MCF 10A (cell line): ENCODE measurements at places on chromosomes 2 and 18.

GRCh38 chr2:158774681-158775080 is 20.4 kb upstream of the DAPL1 start:
- no peak for DNase-seq

GRCh38 chr2:220001751-220002150 is 374.3 kb downstream of the SLC4A3 start:
- peak; percentile 18 for DNase-seq

- DNase-seq: peak; percentile 38
Observed at GRCh38 chr2:81901017-81901416, 1596.5 kb upstream of the LRRTM1 start.

GRCh38 chr18:76367168-76368125 is 127.6 kb downstream of the ZNF516 start:
- no peak for DNase-seq

- DNase-seq: peak; percentile 53
Observed at GRCh38 chr2:181573140-181573736, 83.7 kb downstream of the CERKL start.

DNA sequence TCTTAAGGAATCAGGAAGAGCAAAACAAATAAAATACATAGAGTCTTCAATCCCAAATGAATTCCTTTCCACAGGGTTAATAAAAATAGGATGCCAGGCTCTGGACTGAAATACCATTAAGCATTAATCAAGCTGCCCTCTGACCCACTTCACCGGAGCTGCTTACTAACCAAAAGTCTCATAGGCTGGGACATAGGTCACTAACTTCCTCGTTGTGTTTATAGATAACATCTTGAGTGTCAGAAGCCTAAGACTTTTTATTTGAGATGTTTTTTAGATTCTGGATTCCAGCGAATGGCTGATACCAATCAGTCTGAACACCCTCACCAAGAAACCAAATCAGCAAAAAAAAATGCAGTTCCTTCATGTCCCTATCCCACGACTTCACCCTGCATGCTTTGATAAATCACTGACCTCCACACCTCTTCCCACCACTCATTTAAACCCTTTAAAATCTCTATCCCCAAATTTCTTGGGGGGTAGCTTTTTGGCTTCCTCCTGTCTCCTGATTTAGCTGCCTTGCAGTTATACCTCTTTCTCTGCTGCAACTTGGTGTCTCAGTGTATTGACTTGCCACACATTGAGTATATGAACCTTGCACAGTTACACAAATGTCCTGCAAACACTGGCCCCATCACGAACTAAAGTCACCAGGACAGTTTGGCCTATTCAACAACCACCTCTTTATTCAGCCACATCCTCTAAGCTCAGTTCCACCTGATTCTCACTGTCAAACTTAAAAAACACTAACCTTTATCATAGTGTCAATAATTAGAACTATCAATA is 399.3 kb downstream of the METTL4 start:
- no peak for DNase-seq

DNA sequence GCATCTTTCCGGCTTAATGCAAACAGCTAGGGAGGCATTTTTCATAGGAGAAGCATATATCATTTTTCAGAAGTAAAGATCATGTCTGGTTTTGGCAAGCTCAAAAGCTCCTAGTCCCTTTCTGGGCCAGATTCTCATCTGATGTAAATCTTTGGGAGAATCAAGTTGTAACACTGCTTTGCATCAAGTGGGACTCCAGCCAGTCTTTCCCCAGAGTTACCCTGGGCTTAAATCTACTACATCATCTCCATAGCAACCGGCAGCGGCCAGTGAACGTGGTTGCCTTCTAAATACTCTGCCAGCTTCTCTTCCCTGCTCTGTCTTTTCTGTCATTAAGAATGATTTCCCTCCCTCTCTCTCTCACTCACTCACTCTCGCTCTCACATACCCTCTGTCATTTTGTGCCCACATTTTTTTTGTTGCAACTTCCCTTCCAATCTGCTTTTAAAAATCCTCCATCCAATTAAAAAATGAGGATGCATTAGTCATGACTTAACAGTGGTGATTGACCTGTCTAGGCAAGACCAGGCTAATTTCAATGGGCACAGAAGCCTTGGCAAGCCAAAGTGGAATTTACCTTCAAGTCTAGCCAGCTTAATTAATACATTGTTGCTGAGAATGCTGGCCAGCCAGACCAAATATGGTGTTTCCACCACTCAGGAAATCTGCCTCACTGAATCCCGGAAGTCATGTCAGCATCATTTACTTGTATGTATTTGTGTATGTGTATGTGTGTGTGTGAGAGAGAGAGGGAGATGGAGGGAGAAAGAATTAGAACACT is 93.0 kb downstream of the NRP2 start:
- DNase-seq: peak; percentile 86

DNA sequence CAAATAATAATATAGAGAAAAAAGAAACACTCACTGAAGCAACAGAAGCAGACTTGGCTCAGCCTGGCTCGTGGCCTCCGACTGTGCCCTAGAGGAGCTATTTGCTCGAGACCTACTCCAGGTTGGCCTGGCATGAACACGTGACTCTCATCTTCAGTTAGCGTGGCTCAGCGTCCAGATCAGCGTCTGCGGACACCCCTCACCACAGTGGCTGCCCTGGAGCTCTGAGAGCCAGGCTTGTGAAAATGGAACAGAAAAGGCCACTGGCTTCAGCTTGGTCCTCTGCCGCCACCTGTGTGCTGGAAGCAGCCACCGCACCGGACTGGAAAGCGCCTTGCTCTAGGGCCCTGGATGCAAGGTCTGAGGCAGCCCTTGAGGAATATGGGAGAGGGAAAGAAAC is 1184.0 kb upstream of the GYPC start:
- peak; percentile 51 for DNase-seq

DNA sequence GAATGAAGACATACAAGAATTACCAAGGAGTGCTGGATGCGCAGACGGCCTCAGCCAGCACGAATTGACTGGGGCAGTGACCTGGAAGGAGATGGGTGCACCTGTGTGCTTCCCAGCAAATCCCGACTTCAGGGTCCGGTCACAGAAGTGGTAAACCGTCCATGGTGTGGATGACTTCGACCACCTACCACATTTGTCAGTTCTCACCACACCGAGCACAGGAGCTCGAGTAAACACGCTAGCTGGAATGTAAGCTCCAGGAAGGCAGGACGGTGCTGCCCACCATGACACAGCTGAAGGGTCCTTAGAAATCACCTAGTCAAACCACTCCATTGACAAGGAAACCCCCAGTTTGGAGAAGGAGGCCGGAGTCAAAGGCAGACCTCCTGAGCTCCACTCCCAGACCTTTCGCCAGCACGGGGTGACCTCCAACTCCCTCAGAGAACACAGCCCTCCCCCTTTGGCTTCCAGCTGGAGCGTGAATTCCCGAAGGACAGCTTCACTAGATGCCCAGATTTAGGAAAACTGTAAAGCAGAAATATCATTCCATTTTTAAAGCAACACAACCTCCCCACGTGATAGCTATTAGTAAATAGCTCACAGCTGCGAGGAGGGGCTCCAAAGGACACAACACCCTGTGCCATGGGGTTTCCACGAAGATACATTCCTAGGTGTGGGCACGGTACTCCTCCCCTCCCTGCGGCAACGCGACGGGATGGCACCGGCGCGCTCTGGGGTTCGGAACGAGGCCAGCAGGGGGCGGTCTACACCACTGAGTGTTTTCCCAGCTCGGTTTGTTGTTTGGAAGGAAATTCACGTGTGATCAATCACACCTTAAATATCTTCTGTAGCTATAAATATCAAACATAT is 34.1 kb upstream of the GNAL start:
- peak; percentile 67 for DNase-seq

DNA sequence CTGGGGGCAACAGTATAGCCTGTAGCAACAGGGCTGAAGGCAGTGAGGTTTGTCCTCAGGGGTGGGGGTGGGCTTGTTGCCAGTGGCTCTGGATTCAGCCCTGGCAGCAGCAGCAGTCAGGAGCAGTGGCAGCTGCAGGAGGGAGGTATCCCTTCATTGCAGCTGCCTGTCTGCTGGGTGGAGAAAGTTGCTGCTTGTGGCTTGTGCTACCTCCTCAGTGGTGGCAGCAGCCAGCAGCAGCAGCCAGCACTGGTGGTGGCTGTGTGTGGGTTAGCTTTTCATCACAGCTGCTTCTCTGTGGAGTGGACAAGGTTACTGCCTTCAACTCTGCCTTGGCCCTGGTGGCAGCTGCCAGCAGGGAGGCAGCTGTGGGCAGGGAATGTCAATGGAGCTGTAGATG is 94.9 kb downstream of the ARL6IP6 start:
- DNase-seq: no peak

GRCh38 chr18:26495287-26495686 is 53.1 kb downstream of the KCTD1 start:
- DNase-seq: no peak

- peak; percentile 49 for DNase-seq
Observed at GRCh38 chr2:208595386-208596275, 189.0 kb downstream of the PTH2R start.

GRCh38 chr2:159449504-159450124 is 163.1 kb upstream of the WDSUB1 start:
- no peak for DNase-seq

DNA sequence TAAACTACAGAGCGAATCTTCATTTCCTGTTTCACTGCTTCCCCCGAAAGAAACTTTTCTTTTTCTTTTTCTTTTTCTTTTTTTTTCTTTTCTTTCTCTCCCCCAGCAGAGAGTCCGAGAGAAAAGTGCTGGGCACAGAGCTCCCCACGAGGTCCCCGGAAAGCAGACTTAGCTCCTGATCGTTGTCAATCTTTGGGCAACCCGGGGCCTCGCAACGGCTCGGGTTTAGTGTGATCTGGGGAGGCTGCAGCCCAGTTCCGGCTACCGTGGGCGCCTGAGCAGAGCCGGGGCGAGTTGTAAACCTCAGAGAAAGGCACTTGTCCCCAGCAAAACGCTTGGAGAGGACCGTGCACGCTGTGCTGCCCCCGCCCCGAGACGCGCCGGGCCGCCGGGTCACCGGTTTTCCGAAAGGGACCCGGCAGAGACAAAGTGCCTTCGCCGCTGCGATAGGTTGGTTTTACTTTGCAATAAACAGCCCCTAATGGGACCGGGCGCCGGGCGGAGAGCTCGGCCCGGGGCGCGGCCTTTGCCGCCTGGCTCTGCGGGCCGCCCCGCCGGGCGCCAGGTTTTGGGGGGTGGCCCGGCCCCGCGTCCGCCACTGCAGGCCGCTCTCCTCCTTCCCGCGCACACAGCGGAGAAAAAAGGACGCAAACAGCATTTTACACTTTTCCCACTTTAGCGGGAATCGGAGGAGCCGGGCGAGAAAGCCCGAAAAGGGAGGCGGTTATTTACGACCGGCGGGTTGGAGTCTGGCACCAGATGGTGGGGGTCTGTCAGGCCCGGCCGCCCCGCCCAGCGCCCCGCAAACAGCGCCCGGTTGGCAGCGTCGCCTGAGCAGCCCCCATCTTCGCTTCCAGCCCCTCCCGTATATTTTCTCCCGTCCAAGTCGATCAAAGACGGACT is 136.0 kb downstream of the INSIG2 start:
- DNase-seq: no peak

DNA sequence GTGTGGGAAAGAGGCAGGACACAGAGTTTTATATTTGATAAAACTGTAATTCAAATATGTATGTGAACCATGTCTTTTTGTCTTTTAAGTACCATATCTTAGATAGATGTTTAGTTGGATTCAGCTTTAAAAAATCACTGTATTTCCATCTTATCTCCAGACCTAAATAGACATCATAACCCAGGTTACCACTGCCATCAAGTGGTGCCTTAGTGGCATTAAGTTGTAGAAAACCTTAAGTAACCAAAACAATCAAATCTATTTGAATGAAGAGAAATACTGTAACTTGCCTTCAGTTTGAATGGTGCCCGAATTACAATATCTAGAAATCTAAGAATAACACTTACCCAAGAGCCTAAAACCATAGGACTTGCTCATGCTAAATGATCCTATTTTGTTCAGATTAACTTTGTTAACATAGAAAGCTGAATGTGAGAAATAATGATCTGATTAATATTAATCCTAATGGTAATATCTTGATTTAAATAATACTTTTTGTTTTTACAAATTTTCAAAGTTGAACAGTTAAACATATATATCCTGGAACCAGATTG is 92.5 kb upstream of the MAP2 start:
- DNase-seq: peak; percentile 45

- DNase-seq: no peak
Observed at GRCh38 chr18:43192408-43192807, 76.9 kb upstream of the RIT2 start.

GRCh38 chr2:86826951-86827350 is 34.7 kb downstream of the CD8B start:
- no peak for DNase-seq

DNA sequence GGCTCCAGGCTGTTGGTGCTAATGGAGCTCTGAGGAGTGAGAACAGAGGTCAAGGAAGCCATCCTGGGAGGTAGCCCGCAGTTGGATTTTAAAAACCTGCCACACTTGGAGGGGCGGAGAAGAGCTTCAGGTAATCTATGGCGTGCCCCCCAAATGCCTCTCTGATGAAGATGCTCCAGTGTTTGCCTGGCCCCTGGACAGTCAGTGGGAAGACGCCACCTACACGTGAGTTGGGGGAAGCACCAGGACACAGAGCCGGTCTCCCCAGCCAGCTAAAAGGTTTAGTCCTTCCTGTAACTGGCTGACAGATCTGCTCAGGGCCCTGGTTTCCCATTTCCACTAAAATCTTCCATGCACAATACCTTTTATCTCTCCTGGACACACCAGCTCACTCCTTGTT is 225.0 kb downstream of the TTC32 start:
- DNase-seq: no peak

DNA sequence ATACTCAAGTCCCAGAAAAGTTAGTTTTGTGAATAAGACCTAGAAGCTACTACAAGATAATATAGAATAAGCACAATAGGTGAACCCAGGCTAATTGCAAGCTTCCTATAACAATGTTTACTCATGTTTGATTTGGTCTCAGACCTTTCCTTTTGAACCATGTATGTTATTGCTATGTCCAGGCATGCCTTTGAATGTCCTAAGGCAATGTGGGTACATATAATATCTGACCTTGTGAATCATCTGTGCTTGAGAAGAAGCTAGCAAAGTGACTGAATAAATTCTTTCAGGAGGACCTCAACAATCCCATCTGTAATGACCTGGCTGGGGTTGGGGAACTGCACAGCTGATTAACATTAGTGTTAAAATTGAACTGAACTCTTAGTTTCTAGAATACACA is 1285.9 kb upstream of the CELF4 start:
- peak; percentile 3 for DNase-seq

DNA sequence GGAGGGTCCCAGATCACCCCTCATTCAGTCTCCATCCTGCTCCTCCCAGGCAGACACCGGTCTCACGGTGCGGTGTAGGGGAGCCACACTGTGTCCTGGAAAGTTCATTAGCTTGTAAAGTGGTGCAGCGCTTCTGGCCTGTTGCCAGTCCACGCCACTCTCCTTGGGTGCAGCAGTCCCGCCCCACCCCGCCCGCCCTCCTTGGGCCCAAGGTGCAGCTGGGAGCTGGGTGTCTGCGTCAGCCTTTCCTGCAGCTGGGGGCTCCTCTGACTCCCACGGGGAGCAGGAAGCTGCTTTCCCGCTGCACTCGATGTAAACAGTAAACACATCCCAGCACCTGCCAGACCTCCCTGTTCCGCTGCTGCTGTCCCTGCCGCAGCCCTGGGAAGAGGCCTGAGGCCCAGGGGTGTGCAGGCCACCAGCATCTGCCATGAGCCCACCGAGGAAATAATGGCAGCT is 53.8 kb upstream of the ASB18 start:
- no peak for DNase-seq

GRCh38 chr2:232375164-232375563 is 3.4 kb upstream of the ALPP start:
- no peak for DNase-seq
